ENCODE measurements at places on chromosomes 4 and X.

GRCh38 chr4:178894126-178894525, 1451.9 kb upstream of the AGA start:
- DNase-seq: no peak

DNA sequence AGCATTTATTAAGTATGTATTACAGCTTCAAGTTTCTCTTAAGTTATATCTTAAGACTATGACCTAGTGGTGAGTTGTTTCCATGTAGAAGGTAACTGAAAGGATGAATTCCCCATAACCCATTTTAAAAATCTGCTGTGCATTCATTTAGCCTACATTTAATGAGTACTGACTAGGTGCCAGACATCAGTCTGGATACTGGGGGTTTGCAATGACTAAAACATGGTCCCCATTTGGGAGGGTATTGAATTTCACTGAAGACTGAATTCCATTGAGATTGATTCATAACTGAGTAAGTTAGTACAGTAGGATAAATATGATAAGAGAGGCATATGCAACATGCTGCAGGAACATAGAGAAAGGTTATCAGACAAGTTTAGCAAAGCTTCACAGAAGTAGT, 241.5 kb downstream of the FRAS1 start:
- no peak for DNase-seq

- DNase-seq: no peak
Observed at GRCh38 chr4:144376866-144377265, 236.3 kb upstream of the GYPA start.

GRCh38 chrX:41085878-41086626, 807 bp downstream of the USP9X start:
- peak; percentile 82 for DNase-seq

DNA sequence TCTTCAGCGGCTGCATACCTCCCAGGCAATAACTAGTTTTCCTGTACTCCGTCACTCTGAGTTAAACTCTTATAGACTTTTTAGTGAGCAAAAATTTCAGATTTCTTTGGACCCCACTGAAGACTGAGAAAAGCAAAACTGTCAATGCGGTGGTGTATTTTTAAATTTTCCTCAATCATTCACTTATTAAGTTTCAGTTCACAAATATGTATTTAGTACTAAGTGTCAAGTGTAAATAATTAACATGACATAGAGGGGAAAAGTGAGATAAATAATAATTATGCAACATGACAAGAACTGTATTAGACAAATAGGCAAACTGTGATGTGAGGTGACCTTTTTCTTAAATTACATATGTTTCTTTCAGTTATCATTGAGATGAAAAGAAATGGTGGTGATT, 124.4 kb downstream of the NAF1 start:
- no peak for DNase-seq

DNA sequence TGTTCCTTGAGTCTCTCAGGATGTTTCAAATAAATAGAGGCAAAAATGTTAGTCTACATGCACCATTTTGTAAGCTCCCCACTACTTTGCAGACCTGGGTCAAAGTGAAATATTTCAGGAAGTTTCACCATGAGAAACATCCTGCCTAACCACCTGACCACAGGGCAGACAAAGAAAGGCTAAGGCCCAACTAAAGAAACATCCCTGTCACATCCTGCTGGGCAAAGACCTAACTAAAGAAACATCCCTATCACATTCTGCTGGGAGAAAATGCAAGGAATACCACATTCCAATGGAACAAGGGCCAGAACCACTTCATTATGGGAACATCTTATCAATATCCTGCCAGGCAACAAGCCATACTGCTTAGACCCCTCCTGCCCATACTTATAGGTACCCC, 1303.4 kb downstream of the TECRL start:
- DNase-seq: no peak

- no peak for DNase-seq
Observed at GRCh38 chrX:99142745-99143144, 1267.3 kb downstream of the PCDH19 start.

DNA sequence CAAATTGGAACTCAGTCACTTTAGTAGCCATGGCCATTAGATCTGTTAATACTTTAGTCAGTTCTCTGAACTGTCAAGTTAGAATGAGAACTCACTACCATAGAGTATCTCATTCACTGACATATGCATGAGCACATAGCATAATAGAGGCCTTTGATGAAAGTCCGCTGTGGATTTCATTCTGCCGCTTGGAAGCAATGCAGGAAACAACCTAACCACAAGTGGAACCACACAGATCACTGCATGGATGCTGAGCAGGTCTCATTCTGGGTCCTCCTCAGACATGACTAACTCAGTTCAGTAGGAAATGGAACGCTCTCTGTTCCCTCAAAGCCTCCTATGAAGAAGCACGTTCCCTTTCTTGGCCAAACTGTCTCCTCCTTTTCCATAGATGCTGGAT, 1624.8 kb upstream of the TENM3 start:
- DNase-seq: no peak

DNA sequence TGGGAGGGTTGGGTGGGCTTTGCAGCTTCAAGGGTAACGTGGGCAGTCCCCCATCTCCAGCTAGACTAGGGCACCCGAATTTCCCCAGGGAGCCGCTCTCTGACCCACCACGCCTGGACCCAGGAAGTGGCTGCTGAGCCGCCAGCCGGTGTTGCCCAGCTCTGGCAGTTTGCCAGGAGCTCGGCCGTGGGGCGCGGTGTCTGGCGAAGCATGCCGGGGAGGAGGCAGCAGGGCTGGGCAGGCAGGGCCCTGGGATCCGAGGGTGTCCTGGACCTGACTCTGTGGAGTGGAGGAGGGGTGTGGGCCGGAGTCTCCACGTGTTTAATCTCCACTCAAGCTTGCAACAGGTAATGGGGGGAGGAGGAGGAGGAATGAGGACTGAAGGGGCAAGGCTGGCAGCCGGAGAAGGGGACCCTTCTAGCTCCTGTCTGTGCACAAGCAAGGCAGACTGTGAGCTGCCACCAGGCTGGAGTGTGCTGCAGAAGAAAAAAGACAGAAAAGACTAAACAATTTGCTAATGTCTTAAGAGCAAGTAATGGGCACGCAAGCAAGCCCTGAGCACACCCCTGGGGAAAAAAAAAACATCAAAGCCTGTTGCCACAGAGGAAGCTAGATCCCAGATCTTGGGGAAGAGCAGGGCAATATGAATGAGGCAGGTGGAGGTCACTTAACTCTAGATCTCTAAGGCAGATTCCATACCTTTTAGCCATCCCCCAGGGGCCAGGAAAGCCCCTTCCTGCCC, 2.4 kb downstream of the LONRF3 start:
- peak; percentile 61 for DNase-seq

- no peak for DNase-seq
Observed at GRCh38 chr4:153159728-153160221, 44.5 kb upstream of the TRIM2 start.

DNA sequence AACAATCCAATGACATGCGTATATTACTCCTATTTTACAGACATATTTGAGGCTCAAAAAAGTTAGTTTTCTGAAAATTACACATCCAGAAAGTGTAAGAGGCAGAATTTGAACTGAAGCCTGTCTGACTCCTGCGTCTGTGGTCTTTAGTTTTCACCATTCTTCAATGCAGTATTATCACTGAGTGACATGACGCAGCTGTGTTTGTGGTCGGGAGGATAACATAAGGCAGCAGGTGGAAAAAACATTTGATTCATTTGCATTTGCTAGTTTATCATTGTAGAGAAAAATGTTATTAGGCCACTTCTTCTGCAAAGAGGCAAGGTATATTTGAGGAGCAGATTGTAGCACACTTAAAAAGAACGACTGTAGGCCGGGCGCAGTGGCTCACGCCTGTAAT, 186.7 kb downstream of the TENM3 start:
- no peak for DNase-seq

- DNase-seq: no peak
Observed at GRCh38 chrX:118904664-118905063, 69.8 kb upstream of the LONRF3 start.

DNA sequence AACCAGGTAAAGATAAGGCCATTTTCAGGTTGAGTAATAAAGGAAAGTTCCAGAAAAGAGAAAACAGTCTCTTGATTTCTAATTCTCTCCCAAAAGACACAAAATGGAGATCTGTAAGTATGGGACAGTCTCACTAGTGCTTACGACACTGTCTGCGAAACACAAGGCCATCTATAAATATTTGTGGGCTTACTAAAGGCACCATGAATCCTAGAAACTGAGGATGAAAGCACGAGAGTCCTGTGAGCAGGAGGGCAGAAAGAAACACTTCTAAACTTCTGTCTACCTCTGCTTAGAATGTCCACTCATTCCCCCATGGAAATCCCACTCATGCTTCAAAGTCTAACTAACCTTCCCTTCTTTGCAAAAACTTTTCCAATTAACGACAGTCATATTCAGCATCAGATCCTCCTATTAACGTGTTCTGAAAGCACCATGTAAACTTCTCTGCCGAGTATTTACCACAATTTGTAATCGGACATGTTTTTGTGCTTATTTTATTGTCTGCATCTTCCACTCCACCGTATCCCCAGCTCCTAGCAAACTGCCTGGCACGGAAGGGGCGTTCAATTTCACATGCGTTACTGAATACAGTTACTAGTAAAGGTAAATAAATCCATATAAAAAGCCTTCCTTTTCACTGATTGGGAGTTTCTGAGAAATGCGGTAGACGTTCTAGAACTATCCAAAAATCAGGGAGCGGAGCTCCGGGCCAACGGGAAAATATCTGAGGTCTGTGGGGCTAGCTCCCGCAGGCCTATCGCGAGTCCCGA, 665 bp downstream of the PSMD10 start:
- DNase-seq: no peak

GRCh38 chr4:3655963-3656362, 110.2 kb upstream of the ADRA2C start:
- no peak for DNase-seq

DNA sequence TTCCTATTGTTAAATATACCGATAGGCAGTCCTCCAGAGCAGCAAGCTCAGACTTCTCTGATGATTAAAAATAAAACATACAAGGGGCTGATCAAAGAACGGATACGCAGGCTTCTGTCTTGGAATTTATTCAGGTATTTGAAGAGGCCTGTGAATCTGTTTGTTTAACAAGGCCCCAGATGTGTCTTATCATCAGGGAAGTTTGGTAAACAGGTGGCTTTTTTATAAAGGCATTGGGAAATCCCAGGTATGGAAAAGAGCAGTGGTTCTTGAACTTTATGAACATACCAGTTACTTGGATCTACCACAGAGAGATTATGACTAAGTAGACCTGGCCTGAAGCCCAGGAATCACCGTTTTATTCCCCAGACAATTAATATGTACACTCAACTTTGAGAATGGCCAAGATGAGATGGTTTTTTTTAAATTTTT, 47.9 kb downstream of the SOWAHB start:
- no peak for DNase-seq

DNA sequence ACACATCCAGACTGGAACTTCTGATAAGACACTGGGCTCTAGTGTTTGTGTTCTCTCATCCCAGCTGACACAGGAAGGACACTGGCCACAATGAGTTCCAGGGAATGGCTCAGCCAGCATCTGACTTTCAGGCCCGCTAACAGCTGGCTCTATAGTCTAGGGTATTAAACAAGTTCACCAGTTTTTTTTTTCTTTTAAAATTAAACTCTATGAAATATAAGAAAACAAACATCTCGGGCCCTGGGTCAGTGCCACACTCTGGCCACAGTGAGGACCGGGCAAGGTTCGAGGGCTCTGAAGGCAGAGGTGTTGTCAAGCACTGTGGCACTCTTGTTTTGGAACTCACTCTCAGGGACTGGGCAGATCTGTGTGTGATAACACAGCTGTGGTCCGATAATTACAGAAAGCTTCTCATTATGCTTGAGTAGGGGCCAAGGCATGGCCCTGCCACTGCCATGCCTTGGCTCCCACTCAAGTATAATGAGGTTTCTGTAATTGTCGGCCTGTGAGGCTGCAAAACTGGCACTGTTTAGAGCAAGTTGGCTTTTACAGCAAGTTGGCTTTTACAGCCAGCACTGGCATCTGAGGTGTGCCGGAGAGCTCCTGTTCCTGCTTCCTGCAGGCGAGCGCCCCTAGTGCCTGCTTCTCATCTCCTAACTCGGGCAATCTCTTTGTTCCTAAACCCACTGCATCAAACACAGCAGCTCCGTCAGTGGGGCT, 62.8 kb downstream of the PPP1R2C start:
- DNase-seq: peak; percentile 25

DNA sequence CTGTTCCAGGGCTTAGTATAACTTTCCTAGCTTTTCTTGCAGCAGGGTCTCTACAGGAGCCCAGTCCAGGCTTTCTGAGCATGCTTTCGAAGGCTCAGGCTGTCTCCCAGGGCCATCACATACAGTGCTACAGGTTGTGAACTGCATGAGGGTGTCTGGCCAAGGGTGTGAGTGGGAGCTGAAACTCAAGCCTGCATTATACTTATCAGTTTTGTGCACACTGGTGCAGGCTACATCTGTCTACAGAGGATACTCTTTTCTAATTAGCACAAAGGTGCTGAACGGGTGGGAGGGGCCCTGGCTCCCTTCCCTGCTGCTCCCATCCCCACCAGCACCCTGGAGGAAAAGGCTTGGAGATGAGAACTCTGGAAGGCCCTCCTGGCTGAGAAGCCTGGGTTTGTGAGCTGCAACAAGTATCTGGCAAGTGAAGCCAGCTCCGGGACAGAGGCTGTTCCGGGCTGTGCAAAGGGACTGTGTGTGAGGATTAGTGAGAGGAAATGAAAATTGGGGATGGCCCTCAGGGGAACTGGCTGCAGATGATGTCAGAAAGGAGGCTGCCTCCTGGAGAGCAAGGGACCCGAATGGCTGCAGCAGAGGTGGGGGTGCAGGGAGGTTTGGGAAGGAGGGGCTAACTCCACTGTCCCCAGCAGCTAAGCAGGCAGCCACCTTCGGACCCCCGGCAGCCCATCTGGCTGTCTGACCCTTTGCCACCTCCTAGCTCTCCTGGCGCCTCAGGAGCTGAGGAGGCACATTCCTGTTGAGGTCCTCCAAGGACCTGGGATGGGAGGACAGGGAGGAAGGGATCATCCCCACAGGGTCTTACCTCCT, 68.5 kb downstream of the EFNB1 start:
- no peak for DNase-seq

- no peak for DNase-seq
Observed at GRCh38 chr4:186068581-186069348, at the start of gene TLR3. Gene TLR3 (plus strand): TSS chr4:186069156. CDS start chr4:186076620, 7,464 bp downstream.

- no peak for DNase-seq
Observed at GRCh38 chrX:1537031-1537715, at the start of gene P2RY8. Gene P2RY8 (minus strand): TSS chrX:1537185. CDS start chrX:1466558, 70,627 bp downstream.

DNA sequence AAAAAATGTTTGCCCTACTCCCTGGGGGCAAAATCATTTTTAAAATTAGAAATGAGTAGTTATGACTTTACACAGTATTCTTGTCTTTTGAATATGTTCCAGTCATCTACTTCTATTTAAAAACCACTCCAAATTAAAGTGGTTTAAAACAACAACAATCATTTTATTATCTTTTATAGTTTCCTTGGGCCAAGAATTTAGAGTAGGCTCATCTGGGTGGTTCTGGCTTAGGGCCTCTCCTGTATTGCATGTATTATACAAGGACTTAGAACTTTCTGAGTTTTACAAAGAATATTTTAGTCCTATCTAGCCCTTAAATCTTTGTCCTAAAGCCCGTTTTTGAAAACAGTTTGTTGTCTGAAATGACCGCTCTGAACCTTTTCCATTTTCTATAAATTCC, 132.5 kb upstream of the INTU start:
- no peak for DNase-seq

DNA sequence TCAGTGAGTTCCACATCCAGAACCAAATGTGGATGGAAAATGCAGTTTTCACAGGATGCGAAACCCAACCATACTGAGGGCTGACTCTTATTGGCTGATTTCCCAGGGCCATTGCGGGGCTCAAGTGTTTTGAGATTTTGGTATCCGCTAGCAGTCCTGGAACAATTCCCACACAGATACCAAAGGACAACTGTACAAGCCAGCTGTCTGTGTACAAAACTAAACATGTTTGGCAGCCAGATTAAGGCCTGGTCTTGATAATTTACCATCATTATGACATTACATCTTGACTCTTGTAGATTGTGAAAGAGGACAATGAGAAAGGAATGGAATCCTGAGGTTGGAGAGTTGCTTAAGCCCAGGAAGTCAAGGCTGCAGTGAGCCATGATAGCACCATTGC, 121.9 kb downstream of the DKK2 start:
- DNase-seq: no peak
